ENCODE measurements at places on chromosomes 1 and 21.

DNA sequence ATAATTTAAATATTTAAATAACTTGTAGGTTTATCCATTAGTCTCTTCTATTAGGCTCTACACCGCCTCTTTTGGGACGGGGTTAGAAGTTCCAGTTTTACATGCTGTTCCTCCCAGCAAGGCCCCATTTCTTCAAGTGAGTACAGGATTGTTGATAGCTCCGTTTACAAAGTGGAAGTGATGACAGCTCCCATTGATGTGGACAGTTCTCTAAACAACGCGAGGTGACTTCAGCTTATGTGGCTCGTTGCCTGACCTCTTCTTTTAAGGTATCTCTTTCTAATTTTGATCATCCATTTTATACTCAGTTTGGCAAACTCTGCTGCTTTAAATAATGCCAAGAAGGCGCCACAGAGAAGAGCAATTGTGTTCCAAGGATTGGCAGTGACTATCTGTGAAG is 49.7 kb downstream of the PACC1 start:
- no peak for DNase-seq

- no peak for DNase-seq
These were observed 244.1 kb upstream of the IRF2BP2 start for GRCh38 chr1:234853906-234854644.

DNA sequence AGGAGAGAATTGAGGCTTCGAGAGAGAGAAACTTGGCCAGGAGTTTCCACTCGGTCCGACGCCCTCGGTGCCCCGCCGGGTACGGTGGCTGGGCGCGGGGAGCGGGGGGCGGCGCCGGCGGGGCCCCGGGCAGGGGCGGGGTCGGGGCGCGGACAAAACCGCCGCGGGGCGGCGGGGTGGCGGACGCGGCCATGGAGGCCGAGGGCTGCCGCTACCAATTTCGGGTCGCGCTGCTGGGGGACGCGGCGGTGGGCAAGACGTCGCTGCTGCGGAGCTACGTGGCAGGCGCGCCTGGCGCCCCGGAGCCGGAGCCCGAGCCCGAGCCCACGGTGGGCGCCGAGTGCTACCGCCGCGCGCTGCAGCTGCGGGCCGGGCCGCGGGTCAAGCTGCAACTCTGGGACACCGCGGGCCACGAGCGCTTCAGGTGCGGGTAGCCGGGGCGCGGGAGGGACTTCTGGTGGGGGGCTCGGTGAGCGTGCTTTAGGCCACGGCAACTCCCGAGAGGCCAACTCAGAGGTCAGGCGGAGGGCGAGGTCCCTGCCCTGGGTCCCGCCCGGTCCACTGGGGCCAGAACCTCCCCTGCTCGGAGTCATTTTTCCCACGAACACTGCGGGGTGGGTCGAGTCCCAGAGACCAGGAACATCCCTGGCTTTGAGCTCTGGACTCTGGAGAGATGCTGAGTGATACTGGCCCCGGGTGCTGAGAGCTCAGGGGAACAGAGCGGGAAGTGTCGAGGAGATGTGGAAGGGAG is 431 bp downstream of the RAB42 start:
- DNase-seq = no peak

DNA sequence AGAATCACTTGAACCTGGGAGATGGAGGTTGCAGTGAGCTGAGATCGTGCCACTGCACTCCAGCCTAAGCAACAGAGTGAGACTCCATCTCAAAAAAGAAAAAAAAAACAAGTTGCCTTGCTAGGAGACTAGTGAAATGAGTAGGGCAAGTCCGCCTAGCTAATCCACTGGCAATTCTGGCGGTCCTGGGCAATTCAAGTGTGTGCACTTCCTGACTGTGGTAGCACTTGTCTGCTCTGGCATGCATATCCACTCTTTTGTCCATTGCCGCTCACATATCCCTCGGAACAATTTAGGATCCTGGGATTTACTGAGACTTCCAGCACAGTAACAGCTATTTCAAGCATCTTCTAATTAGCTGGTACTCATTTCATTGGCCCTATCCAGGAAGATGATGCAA is 426.3 kb upstream of the ADGRL2 start:
- no peak for DNase-seq

DNA sequence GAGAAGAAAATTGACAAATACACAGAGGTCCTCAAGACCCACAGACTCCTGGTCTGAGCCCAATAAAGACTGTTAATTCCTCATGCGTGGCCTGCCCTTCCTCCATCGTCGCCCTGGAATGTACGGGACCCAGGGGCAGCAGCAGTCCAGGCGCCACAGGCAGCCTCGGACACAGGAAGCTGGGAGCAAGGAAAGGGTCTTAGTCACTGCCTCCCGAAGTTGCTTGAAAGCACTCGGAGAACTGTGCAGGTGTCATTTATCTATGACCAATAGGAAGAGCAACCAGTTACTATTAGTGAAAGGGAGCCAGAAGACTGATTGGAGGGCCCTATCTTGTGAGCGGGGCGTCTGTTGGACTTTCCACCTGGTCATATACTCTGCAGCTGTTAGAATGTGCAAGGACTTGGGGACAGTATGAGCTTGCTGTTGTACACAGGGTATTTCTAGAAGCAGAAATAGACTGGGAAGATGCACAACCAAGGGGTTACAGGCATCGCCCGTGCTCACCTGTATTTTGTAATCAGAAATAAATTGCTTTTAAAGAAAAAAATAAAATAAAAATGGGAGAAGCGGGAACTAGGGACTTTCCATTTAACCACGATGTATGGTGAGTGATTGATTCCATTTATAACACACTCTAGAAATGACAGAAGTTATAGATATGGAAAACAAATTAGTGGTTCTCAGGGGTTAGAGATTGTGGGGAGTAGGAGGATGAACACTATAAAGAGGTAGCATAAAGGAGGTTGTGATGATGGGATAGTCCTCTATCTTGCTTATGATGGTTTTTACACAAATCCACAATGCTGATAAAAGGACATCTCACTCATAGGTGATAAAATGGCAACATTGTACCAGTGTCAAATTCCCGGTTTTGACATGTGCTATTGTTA is 244.7 kb downstream of the MRPL39 start:
- no peak for DNase-seq

DNA sequence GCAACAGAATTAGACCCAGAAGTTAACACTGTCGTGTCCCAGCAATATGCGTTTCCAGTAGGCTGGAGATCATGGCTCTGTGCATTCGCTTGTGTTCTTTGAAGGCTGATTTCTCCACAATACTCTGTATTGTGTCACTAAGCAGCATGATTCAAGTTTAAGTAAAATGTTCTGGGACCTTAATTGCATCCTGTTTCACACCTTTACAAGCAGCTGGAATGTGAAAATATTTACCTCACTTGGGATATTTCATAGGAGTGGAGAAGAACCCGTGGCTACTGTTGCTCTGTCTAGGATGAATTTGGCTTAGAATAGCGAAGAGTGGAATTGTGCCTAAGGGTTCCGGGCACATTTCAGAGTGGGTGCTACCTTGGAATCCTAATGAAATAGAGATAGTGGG is 6.3 kb downstream of the PTGFRN start:
- DNase-seq = no peak

DNA sequence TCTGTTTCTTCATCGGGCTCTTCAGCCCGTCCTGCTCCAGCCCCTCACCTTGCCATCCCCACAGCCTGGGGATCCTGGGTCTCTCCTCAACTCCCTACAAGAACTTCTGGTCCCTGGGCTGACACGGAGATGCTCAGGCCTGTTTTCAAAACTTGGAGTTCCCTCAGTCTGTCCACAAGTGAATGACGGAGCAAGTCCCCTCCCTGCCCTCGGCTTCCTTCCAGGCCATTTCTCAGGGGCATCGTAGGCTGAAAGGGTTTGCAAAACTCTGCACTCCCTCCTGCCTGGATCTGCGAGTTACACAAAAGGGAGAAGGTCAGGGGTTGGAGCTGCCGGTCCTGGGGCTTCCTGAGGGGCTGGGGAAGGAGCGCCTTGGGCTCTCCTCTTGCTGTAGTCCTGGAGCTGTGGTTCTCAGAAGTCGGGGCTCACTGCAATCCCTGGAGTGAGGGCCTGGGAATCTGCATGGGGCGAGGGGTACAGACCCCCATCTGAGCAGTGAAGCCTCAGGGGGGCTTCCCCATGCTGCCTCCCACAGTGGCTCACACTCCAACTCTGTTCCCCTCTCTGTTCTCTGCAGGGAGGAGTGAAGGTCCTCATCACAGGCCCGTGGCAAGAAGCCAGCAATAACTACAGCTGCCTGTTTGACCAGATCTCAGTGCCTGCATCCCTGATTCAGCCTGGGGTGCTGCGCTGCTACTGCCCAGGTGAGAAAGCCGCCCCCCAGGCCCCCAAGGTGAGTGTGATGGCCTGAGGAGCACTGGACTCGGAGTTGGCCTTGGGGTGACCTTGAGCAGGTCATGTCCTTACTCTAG is 100.6 kb upstream of the VAMP3 start:
- no peak for DNase-seq

- no peak for DNase-seq
These were observed 218.1 kb downstream of the FMN2 start for GRCh38 chr1:240309769-240310168.
